ENCODE measurements at places on chromosomes 7 and 10.

GRCh38 chr10:93799155-93799708 is 41.5 kb downstream of the LGI1 start:
- DNase-seq: no peak

GRCh38 chr10:105725007-105725406 is 1083.9 kb downstream of the SORCS3 start:
- no peak for DNase-seq

DNA sequence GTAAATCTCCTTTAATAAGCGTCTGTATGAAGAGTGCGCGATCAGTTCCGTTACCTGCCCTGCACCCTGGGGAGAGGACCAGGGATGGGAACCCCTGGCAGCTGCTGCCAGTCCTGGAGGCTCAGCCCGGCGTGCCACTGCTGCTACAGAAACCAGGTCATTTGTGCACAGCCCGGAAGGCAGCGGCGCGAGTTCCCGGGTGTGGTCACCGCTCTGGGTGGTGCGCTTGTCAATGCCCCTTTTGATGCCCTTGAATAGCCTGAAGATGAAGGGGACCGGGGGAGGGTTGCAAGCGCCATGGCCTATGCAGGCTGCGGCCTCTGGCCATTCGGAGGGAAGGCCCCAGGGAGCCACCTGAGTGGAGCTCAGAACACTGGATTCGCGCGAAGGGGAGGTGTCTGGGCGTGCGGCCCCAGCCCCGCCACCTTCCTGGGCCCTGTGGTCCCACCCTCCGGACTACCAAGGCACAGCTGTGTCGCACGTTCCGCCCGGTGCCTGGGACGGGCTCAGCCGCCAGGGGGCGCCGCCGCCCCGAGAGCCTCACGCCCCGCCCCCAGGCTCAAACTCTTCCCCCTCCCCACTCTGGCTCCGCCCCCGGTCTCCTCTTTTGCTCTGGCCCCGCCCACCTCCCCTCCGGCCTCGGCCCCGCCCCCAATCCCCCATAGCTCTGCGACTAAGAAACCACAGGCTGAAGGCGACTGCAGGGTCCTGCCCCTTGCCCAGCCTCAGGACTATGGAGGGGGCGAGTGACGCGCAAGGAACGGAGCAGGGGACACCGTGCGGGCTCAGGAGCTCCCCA is 16.5 kb downstream of the AP5Z1 start:
- peak; percentile 71 for DNase-seq

DNA sequence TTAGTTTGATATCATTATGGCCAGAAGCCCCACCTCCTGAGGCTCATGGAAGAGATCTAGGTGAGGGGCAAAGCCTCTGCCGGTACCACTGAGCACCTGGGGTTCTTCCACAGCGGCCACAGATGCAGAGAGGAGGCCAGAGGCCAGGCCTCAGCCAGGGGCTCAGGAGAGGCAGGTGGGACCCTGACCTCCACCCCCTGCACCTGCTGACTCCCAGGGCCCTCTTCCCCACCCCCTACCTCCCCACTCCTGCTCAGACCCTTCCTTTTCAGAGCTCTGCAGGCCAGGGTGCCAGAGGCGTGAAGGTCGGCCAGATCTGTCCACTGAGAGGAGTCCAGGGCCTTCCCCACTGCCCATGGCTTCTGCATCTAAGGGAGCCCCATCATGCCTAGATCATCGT is 178.7 kb upstream of the PPP2R2D start:
- no peak for DNase-seq

GRCh38 chr7:66075590-66076461 is at the start of gene ASL:
ASL (plus strand) TSS chr7:66075819; CDS start chr7:66076082, 263 bp downstream.
- peak; percentile 89 for DNase-seq

DNA sequence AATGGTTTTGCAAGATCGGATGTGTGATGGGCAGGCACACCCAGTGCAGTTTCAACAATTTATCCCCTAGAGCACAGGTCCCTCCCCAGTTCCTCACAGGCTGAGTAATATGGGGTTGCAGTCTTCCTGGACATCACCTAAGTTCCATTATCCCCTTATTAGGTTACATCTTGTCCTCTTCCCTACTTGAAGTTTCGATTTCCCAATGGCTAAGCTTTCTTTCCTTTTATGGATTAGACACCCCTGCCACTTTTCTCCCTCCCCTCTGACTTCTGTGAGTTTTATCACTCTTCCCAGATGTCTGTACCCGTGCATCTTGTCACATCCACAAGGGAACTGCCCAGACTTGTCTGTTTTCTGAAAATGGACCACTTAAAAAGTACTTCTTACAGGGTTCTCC is 2.4 kb upstream of the NIPSNAP2 start:
- DNase-seq: no peak

DNA sequence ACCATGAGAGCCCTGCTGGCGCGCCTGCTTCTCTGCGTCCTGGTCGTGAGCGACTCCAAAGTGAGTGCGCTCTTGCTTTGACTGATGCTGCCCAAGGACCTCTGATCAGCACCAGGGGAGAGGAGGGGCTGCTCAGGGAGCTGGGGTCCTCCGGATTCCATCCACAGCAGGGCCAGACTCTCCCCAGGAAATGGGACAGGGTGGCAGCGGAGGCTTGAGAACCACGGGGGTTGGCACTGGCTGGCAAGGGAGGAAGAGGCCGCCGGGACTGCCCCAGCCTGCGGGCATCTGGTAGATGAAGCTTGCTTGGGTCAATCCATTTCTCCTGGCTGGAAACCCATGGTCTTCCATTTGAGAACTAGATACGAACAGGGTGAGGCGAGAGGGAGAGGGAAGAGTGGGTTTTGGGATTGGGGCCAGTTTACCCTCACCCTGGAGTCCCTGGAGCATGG is 647 bp downstream of the PLAU start:
- no peak for DNase-seq

- no peak for DNase-seq
Observed at GRCh38 chr7:79897166-79897565, 237.5 kb upstream of the GNAI1 start.

- no peak for DNase-seq
Observed at GRCh38 chr7:33813331-33813730, 92.0 kb upstream of the BMPER start.

GRCh38 chr10:13383399-13383761 is 35.3 kb upstream of the SEPHS1 start:
- DNase-seq: no peak

DNA sequence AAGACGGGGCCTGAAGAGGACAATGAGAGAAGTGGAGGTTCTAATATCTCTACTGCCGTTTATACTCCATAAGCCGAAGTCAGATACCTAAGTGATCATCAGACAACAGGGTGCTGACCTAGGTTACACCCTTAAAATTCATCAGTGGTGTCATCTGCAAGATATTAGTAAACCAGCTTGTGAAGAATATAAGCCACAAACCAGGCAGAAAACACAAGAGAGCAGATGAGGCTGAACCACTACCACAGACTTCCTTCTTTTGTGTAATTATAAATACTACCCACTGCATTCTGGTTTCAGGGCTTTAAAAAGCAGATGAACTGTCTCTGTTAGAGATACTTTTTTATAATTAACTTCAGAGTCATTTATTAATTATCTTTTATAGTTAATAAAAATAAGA is 69.0 kb upstream of the LRRC17 start:
- DNase-seq: no peak

- no peak for DNase-seq
Observed at GRCh38 chr7:26538689-26539088, 247.0 kb downstream of the SNX10 start.

- no peak for DNase-seq
Observed at GRCh38 chr10:11169976-11170375, 152.3 kb downstream of the CELF2 start.

DNA sequence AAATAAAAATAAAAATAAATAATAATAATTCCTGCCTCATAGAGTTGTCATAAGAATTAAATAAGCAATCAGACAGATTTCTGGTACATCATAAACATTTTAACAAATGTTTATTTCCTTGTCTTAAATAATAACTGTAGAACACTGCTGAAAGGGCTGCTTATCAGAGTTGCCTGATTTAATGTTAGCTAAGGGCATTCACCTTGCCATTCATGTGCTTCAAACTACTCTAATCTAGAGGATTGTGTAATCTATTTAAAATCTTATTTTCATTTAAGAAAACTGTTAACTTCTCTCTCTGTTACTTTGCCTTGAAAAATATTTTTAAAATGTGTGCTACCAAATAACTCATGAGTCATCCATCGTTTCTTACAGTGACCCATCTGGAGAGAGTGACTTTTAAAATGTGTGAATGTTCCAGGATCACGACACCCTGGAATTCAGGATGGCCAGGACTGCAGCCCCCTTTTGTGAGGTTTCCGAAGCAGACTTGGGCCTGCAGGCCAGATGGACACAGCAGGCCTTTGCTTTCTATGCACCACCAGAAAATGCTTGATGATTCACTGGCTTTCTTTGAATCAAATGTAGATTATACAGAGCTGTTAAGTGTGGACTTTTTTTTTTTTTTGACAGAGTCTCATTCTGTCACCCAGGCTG is 109.1 kb upstream of the TNS3 start:
- no peak for DNase-seq

- no peak for DNase-seq
Observed at GRCh38 chr10:119454316-119454715, 88.2 kb downstream of the RGS10 start.

DNA sequence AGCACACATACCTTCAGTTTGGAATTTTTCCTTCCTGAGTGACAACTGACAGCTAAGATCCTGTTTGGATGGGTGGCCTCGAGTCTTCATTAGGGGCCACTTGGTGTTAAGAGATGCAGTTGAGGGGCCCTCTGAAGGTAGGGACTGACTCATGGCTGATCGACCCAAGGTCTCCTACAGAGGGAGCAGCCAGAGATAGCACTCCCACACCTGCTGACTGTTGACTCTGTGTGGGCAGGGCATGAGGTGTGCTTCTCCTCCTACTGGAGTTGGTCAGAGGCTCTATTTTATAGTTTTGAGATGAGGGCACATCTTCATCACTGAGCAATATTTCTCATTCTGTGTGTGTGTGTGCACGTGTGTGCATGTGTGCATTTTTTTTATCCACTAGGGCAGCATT is 378.8 kb upstream of the PODXL start:
- no peak for DNase-seq

DNA sequence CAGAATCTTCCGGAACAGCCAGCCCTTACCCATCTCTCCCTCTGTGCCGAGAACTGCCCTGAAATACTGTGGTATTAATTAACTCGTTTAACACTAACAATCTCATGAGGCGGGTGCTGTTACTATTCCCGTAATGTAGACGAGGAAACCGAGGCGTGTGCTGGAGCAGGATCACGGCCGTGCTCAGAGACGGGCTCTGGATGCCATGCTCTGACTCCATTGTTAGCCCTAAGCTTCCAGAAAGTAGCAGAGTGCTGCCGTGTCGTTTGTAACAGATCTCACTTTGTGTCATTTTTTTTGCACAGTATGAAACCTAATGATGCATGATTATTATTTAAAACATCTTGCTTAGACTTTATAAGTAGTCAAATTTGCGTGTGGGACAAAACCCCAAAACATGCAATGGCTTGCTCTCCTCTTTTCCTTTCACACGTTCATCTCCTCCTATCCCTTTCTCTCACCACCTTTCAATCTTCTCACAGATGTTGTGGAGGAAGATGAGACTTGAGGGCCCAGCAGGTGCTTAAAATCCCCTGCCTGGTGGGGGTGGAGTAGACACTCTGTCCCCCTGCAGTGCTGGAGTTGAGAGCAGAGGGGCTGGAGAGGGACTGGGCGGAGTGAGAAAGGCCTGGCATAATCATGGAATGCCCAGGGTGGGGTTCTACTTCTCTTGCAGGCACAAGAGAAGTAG is 482 bp upstream of the ACTR3C start:
- DNase-seq: no peak

- DNase-seq: no peak
Observed at GRCh38 chr7:158946329-158946728, 90.0 kb downstream of the DYNC2I1 start.

GRCh38 chr10:99341860-99342490 is 12.8 kb downstream of the CNNM1 start:
- DNase-seq: no peak

GRCh38 chr7:140235114-140235513 is 58.3 kb upstream of the KDM7A start:
- no peak for DNase-seq

DNA sequence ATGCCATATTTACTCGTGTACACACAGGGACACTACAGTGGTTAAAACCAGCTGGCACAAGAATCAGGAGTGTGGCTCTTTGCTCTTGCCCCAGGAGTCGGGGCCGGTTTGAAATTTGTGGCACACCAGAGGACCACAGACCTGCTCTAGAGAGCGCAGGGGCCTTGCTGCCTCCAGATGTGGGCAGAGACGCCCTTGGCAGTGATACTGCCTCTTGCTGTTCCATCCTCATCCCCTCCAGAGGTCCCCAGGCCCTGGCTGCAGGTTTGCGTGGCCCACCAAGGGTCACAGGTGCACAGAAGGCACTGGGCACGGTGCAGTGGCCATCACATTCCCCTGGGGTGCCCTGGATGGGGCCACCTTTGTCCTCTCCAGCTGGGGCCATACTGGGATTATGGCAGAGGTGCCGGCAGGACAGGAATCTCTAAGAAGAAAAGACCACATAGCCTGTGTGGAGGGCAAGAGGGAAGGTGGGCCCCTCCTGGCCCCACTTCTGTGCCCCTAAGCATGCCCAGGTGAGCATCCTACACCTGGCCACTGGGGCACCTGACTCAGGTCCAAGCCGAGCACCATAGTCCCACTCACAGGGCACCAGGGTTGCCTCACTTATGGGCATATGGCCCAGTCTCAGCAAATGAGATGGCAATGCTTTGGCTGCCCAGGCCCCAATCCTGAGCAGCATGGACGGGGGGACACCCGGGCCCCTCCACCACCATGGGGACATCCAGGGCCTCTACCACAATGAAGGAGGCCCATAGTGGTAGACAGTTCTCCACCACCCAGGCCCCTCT is 45.6 kb downstream of the FOXL3 start:
- DNase-seq: no peak

GRCh38 chr7:143436325-143436946 is 6.8 kb upstream of the TAS2R60 start:
- no peak for DNase-seq

DNA sequence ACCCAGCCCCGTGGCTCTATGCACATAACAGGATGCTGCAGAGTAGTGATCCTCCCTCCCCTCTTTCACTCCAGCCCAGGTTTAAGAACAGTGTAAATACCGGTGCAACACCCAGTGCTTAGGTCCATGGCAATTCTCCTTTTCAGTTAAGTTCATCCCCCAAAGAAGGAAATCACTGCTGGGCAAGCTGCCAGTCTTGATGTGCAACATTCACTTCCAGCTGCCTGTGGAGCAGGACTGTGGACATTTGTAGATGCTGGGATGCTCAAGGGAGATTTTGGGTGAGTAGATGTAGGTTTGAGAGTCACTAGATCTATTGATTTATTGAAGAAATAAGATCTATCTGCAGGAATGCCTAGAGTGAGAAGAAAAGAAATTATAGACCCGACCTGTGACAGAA is 294.3 kb upstream of the KIAA1217 start:
- DNase-seq: no peak

DNA sequence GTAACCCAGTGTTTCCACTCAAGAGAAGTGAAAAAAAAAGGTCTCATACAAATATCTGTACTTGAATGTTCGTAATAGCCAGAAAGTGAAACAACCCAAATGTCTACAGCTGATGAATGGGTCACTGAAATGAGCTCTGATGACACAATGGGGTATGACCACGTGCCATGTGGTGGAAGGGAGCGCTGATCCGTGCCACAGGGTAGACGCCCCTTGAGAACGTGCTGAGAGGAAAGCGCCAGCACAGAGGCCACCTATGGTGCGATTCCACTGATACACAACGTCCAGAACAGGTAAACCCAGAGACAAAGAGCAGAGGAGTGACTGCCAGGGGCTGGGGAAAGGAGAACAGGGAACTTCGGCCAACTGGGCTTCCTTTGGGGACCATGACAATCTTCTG is 50.3 kb downstream of the MAD1L1 start:
- DNase-seq: no peak
